ENCODE measurements at places on chromosomes 7 and 10.

GRCh38 chr10:116699471-116700150 lies 42.8 kb downstream of the HSPA12A start:
- DNase-seq, result no peak
- H3K27me3 ChIP-seq, result peaks cover 8% of the 10 kb centered on the region
- peaks cover 20% of the 10 kb centered on the region for H3K4me1 ChIP-seq
- no peaks in the 10 kb centered on the region for H3K36me3 ChIP-seq
- no peak overlapping the region for H3K27ac ChIP-seq

- H3K27me3 ChIP-seq, result no peaks in the 10 kb centered on the region
- H3K36me3 ChIP-seq, result no peaks in the 10 kb centered on the region
- H3K4me1 ChIP-seq, result no peaks in the 10 kb centered on the region
- H3K4me3 ChIP-seq, result no peak overlapping the region
- DNase-seq, result no peak
- no peak overlapping the region for H3K27ac ChIP-seq
These were observed 82.7 kb downstream of the SMURF1 start for GRCh38 chr7:99061001-99061776.

- H3K27me3 ChIP-seq, result no peaks in the 10 kb centered on the region
- no peaks in the 10 kb centered on the region for H3K36me3 ChIP-seq
- no peak overlapping the region for H3K4me3 ChIP-seq
- DNase-seq, result no peak
- peaks cover 14% of the 10 kb centered on the region for H3K4me1 ChIP-seq
These were observed 299.0 kb downstream of the HGF start for GRCh38 chr7:81470724-81471379.

DNA sequence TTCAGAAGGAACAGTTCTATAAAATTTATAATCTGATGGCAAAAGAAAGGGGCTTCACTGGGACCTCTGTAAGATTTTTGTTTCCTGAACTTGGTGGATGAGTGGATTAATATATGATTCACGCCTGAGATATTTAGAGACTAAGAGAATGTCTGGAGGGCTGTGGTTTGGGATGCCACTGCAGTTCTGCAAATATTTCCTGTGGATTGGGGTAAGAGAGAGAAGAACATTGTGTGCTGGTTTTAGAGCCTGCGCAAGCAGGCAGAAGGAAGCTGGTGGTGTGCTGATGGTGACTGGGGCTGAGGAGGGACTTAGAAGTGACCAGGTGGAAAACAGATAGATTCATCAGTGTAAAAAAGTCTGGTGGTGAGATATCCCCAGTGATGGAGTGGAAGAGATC lies 87.0 kb downstream of the SUGCT start:
- H3K27me3 ChIP-seq, result no peaks in the 10 kb centered on the region
- no peak overlapping the region for H3K4me3 ChIP-seq
- DNase-seq, result no peak
- no peak overlapping the region for H3K27ac ChIP-seq
- H3K36me3 ChIP-seq, result no peaks in the 10 kb centered on the region
- H3K4me1 ChIP-seq, result no peaks in the 10 kb centered on the region

Measured in glutamatergic neuron (in vitro differentiated cells).